ENCODE measurements at places on chromosomes 5 and 9.

GRCh38 chr5:113776168-113776567 lies 262.7 kb downstream of the YTHDC2 start:
- no peak for DNase-seq

DNA sequence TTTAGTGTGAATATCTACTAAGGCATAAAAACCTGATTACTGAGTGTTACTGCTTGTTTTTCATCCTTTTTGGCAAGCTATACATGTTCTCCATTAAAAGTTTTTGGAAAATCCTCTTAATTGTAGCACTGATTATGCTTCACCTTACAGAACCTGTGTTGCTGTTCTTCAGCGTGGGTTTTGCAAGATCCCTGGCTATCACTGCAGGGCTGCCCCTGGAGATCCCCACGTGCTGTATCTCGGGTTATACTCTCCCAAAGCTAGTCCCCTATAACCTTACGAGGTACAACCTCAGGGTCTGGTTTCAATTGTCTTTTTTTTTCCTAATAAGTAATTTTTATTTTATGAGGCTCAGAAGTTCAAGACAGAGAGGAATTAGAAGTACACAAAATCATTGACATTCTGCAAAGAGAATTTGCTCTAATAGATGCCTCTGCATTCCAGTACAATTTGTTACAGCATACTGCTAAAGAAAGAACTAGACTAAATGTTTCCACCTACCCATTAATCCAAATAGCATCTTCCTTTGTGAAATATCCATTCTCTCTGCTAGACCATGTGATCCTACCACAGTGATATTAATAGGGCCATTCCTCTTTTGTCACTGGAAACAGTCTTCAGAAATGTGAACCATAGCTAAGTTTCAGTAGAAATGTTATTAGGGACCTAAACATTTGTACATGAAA lies 25.8 kb upstream of the CAMK4 start:
- no peak for DNase-seq

DNA sequence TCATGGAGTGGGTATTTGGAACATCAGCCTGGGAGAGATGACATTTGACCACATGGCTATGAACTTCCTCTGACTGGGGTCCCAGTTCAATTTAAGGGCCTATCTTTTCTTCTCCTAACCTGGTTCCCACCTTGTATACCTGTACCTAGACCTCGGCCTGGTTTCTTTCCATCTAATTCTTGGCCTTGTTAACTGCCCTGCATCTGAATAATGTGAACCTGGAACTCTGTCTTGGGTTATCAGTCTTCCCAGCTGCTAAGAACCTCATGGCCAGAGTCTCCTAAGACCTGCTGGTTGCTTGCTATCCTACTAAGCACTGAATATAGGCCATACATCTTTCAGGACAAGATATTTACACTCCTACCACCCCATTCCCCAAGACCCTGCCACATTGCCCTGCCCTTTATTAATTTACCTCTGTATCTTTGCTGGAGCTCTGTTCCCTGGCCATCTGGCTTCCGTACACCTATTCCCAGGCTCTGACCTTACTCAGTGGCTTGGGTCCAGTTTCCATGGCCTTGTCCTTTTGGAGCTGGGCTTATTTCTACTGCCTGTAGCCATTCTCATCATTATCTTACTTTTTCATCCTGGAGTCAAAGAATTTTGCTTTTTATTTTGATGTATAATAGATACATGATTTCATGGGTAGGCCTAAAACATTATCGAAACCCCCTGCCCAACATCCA lies 6.6 kb downstream of the PSAT1 start:
- DNase-seq, result no peak

DNA sequence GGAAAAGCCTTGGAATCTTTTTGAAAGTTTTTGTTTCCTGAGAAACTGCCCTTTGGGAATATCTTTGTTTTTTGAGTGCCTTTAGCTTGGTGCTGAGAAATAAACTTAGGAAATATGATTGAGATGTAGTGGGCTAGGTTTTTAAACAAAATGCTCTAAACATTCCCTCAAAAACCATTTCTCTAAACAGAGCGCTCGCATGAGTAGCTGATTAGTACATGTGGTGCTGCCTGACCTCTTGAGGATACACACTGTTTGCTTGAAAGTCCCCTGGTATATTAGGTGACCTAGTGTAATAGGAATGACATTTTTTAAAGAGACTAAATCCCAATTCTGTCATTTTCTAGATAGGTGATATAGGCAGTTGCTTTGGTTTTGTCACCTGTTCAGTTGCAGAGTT lies 132.3 kb downstream of the ADAMTSL1 start:
- no peak for DNase-seq

DNA sequence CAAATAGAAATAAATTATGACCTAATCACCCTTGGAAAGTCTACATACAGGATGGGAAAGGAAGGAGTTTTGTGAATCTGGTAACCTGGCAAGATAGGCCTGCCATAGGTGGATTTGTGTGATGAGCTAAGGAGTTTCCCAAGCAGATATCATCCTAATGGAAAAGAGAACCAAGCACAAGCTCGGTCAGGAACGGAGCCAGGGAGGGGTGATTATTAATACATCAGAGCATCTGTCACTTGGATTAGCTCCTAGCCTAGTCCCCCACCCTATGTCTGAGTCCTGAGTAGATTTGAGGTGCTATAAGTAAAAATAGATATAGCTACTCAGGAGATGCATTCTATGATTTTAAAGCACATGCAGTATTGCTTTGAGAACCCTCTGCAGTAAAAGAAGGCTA lies 57.3 kb upstream of the SMARCA2 start:
- DNase-seq, result no peak

GRCh38 chr9:136564379-136564988 lies 18.6 kb upstream of the NOTCH1 start:
- no peak for DNase-seq

- DNase-seq, result no peak
Measured at GRCh38 chr5:180807046-180807445, 4.4 kb upstream of the MGAT1 start.

DNA sequence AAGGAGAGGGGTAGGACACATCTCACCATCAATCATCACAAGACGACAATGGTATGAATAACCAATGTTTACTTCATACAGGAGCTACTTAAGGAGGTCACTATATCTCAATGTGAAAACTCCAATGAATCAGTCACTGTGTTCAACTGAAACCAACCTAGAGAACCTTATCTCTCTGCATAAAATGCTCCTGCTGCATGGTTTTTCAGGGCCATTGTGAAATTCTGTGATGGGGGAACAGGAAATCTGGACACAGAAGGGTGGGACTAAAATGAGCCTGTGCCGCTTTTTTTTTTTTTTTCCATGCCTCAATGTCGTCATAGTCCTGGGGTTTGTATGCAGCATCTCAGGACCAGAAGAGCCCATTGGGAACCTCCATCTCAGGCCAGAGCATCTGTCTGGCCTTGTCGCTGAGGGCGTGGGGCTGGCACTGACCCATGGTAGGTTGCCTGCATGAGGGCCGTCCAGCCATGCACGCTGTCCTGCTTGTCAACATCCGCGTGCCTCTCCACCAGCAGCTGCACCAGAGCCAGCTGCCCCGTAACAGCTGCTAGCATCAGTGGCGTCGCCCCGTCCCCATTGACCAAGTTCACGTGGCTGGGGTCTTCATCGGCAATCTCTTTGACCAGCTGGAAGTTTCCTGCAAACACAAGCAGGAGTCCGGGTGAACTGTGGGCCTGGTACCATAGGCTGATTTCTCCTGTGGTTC lies 12.7 kb downstream of the ANKS6 start:
- no peak for DNase-seq

DNA sequence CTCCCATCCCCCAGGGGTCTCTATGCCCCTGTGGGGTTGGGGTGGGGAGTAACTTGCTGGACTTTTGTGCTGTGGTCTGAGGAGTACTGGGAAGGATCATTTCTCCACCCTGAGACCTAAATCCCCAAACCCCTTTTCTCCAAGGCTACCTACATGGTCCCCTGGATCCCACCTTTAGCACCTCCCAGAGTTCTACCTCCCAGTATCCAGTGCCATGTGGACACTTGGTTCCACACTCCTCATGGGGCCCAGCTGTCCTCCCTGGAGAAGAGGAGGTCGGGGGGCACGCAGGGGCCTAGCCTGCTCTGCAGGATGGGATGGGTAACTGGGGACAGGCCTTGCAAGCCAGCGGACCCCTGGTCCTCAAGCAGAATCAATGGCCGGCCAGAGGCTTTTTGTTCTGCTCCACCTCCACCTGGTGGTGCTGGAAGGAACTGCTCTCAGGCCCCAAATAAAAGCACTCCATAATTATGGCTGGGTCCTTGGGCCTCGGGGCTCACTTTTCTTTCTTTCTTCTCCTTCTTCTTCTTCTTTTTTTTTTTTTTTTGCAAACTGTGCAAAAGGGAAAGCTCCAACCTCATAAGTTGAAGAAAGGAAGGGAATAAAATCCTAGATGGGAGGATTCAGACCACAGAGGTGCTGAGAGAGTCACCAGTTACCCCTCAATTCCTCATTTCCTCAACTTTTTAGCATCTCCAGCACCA lies 68.4 kb downstream of the PSD2 start:
- peak; percentile 4 for DNase-seq
